ENCODE measurements at places on chromosomes 6 and 20.

DNA sequence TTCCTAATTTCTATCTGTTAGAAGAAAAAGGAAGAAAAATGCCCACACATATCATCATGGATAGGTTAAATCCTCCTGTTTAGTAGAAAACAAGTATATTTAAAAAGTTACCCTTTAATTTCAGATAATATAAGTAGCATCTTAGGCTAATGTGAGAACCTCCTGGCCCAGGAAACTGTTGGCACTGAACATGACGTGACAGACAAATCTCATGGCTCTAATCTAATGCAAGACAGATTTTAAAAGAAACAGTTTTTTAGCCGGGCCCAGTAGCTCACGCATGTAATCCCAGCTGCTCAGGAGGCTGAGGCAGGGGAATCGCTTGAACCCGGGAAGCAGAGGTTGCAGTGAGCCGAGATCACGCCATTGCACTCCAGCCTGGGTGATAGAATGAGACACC, 22.9 kb downstream of the CYP39A1 start:
- no peak for DNase-seq

DNA sequence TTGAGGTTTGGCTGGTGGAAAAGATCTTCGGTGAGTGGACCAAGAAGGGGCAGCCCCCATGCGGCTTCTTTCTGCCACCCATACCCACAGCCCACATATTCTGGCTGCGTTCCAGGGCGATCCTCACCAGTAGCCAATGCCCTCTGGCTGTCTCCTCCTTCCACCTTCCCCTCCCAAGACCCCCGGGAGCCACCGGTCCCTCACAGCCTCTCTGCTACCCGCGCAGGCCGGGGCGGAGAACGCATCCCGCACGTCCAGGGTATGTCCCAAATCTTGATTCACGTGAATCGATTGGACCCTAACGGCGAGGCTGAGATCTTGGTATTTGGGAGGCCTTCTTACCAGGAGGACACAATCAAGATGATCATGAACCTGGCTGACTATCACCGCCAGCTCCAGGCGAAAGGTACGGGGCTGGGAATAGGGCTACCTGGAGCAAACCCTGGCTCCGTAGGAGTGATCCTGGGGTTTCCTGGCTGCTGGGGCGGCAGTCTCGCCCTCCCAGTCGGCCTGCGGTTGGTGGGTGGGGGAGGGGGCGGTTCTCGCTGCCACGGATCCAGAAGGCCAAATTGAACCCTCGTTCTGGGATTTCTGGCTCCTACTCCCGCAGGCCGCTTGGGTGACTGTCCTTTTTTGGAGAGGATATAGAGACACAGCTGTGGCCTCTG, 545 bp downstream of the KHDC3L start:
- no peak for DNase-seq

GRCh38 chr6:81938014-81938856, 185.8 kb upstream of the TENT5A start:
- no peak for DNase-seq

DNA sequence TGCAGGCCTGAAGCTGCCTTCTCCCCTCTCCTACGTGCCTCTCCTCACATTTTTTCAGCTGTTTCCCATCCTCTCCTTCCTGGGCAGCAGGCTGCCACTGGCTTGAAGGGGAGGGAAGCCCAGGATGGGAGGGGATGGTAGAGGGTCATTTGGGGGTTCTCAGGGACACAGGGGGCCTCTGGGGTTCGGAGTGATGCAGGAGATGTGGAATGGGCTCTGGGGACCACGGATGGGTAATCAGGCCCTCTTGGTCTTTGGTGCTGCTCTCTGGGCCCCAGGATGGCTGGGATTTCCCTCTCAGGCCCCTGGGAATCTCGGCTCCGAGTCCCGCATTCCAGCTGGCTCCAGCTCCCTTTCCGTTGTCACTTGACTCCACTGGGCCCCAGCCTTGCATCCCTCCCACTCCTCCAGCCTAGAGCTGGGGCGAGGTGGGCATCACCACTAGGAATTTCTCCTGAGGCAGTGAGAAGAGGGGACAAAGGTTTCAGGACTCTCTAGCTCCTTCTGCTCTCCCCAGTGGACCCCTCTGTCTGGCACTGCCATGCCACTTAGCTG, 2.0 kb upstream of the DDR1 start:
- DNase-seq = no peak

DNA sequence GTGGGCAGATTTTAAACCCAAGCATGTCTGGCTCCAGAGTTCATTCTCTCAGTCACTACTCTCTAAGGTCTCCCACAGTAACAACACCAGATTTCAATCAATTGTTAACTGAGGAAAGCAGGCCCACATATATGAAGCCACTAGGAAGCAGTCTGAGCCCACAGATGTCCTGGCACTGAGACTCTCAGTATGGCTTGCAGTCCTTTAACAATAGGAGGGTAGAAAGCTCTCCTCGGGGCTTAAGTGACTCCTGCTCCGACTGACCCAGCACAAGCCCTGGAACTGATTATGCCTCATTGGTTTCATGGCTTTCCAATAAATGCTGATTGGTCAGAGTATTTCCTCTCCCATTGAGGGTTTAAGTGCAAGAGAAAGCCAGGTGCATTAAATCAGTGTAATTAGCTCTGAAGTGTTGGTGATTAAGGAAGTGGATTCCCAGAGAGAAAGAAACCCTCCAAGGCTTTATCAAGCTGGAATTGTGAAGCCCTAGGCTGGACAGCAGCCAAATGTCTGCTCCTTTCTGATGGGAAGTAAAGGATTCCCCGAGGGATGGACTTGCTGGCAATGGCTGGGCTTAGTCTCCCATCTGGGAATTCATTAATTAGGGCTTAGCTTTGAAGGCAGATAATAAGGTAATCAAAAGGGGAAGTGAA, 76.6 kb upstream of the PROKR2 start:
- peak; percentile 47 for DNase-seq

- no peak for DNase-seq
These were observed 156.4 kb upstream of the COL21A1 start for GRCh38 chr6:56403745-56404144.

- DNase-seq = no peak
These were observed 118.9 kb upstream of the PMEPA1 start for GRCh38 chr20:57828696-57829095.

- no peak for DNase-seq
These were observed 207.1 kb upstream of the PRSS16 start for GRCh38 chr6:27040244-27041042.

DNA sequence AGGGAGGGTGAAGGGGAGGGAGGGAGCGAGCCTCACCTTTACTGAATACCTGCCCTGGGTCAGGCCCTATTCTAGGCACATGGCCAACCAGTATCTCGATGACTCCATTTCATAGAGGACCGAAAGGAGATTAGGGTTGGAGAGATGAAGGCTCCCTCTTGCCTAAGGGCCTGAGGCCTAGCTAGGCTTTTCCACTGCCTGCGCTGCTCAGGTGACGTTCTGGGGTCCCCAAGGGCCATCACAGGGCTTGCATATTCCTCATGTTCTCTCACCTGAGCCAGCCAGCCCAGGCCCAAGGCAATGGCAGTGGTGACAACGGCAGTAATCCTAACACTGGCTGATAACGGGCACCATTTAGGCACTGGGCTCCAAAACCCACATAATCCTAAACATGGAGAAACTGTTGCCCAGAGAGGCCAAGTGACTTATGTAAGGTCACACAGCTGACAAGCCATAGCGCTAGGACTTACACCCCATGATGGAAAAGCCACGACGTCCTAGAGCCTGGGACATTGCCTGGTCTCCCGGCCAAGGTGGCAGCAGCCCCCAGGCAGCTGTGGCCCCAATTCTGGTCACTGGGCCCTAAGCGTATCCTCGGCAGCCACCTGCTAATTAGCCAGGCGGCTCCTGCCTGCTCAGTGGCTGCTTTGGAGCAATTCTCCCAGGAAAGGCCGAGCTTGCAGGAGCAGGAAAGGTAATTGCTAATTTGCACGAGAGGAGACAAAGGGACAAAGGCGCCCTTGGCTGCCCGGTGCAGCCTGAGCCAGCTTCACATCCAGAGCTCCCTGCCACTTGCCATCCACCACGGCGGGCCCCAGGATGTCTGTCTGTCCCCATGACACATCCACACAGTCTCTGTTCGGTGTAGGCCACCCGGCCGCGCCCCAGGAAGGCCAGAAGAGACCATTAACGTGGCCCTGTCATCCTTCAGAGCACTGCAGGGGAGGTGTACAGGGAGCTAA, 21.5 kb downstream of the NOL4L start:
- no peak for DNase-seq

DNA sequence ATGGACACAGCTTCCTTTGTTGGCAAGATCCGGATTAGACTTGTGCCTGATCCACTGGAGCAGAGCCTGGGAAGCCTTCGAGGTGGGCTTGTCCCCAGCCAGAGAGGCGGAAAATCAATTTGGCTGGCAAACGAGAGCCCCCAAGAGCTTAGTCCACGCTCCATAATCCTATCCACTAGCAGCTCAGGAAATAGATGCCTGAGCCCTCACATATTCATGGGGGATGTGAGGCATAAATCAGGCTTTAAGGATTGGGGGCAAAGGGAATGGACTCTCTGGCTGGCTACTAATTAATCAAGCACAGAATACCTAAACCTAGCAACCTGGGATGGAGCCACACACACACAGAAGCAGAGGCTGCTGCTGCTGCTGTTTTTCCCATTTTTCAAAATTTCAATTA, 137.9 kb downstream of the PKHD1 start:
- DNase-seq = no peak

GRCh38 chr6:75084018-75084417, 121.8 kb downstream of the COL12A1 start:
- no peak for DNase-seq

- DNase-seq = no peak
These were observed 183.6 kb downstream of the COL9A1 start for GRCh38 chr6:70119218-70119835.

Data from NCI-H2029 (cell line).